Foreskin keratinocyte (primary cell): ENCODE measurements at places on chromosomes 5 and 9. TPM values are rescaled to one million over a fixed set of nuclear protein-coding genes. Genes with fewer than 3 reads are reported as not detected.
A peak's percentile ranks its signal among the peaks of the same experiment; 100 is the strongest.

DNA sequence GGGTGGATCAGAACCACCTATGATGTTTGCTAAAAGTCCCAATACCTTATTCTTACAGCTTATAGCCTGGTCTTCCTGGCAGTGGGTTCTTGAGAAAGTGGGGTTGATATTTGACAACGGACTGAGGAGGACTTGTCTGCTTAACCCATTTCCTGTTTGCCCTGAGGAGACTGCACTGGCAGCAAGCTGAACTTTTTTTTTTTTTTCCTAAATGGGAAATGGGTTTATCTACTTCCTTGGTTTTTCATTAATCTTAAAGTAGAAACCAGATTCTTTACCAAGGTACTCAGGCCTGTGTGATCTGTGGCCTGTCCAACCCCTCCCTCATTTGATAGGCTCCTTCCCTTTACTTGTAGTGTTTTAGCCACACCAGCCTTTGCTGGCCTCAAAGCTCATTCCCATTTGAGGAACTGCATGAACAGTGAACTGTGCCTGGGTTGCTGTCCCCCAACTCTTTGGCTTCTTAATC lies 47.1 kb downstream of the C9orf57 start:
- no peak for DNase-seq

- DNase-seq, result no peak
Observed at GRCh38 chr5:54254482-54255198, 55.7 kb downstream of the ARL15 start.

Gene KIF12
- total RNA-seq, result 0.85 and 3.1 TPM in 2 replicates

DNA sequence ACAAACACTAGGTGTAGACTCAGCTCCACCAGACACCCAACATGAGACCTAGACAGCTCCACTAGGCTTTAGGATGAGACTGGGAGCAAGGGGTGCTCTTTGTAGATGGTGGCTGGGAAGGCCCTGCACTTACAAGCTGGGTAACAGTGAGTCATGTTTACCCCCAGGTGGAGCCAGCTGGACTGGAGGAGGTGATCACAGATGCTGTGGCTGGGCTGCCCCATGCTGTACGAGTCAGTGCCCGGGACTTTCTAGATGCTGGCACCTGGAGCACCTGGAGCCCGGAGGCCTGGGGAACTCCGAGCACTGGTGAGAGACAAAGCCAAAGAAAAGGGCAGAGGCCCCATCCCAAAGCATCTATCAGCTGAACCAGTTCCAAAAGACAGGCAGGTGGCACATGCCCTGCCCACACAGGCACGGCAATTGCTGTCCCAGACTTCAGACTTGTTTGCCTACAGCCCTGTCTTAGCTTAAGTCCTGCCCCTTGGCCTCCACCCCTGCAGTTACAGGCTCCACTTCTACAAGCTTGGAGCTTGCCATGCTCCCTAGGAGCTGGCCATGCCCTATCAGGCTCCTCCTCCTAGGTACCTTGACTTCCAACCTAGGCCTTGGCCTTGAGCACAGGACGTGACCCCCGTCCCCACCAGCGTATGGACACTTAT lies 2.7 kb downstream of the CCL27 start:
- DNase-seq, result peak; percentile 85

DNA sequence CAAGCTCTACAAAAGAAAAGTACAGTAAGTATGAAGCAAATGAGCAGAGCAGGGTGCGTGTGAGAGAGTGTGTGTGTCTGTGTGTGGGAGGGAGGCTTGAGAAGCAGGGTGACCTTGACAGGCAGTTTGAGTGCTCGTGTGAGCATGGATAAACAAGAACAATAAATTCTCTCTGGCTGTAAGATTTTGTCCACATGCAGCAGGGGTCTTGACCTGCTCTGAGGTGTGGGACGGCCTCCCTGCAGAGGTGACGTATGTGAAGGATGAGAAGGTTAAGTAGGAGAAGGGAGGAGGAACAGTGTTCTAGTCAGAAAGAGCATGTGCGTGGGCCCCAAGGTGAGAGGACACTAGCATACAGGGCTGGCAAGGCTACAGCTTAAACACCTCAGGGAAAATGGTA lies 49.0 kb downstream of the SPTLC1 start:
- DNase-seq, result no peak

DNA sequence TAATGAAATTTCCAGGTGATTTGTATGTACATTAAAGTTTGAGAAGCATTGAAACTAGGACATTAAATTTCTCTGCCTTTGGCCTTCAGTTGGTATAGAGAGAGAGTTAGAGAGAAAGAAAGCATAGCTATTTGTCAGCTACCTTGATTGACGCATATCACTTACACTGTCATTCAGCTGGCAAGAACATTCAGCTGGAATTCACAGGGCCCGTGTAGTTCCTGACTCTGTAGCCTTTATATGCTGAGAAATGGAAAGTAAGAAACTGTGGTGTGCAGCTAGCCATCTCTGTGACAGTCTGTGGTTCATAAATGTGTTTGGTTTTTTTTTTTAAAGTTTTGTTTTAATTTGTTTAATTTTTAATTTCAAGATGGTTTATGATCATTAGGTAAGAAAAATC lies 58.9 kb downstream of the DMXL1 start:
- no peak for DNase-seq

- DNase-seq, result no peak
Observed at GRCh38 chr5:15283076-15283475, 216.9 kb upstream of the FBXL7 start.

Gene SH3TC2
- total RNA-seq, result 12.3 and 13.5 TPM in 2 replicates

DNA sequence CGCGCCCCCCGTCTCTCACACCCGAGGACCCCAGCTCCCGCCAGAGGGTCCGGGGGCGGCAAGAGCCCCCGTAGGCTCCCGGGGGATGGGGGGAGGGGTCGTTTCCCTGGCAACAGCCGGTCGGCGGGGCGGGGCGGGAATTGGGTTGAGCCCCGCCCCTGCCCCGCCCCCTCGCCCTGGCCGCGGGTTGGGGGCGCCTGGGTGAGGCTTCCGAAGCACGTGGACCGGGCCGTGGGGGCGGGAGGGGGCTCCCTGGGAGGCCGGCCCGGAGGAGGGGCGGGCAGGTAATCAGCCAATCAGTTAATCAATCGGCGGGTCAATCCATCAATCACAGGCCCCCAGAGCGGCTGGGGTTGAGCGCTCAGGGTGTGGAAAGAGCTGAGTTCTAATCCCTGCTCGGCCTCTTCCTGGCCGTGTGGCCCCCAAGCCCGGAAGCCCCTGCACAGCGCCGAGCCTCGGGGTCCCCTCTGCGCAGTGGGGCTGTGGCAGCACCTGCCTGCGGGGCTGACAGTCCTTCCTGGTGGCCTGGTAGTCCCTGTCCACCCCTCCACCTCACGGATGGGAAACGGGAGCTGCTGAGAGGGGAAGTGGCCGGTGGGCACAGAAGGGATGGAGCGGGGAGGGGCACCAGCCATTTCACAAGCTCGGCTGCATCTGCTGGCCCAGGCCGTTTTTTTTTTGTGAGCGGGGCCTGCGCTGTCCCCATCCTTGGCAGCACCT lies 174.2 kb upstream of the IER5L start:
- no peak for DNase-seq

Gene OBP2B
- not detected in 2 replicates for total RNA-seq

GRCh38 chr9:35495984-35496383 lies 6.1 kb downstream of the RUSC2 start:
- no peak for DNase-seq
